ENCODE measurements at places on chromosomes 11 and 22.

DNA sequence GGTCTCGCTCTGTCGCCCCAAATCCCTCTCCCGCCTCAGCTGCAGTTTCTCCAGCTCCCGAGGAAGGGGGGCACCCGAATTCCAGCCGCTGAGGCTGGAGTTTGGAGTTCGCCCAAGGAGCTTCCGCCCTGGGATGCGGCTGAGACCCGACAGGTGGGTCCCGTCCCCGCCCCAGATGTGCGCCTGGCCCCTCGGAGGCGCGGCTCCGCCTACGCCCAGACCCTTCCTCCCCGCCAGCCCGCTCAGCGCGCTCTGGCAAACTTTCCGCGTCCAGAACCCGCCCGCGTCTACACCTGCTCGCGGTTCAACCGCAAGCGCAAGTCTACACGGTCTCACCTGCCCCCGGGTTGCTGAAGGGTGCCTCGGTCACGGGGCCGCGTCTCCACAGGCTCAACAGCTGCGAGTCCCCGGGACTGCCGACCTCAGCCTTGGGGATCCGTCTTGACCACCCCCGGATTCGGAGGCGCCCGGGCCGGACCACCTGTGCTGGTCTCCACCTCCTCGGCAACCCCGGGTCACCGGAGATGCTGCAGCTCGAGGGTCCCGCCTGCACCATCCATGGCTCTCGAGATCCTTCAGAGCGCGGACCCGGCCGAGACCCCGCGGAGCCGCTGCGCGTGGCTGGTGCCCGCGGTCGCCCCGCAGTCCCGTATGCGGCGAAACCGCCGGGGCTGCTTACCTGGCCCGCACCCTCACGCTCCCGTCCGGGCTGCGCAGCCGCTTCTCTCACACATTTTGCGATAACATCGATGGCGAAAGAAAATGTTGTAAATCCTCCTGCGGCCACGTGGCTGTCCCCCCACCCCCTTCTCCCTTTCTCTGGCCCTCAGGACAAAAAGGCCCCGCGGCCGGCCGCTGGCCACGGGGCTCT lies 63.6 kb downstream of the NFAM1 start:
- DNase-seq, result no peak

GRCh38 chr22:25137577-25138525 lies 61.8 kb upstream of the CRYBB3 start:
- DNase-seq, result no peak

DNA sequence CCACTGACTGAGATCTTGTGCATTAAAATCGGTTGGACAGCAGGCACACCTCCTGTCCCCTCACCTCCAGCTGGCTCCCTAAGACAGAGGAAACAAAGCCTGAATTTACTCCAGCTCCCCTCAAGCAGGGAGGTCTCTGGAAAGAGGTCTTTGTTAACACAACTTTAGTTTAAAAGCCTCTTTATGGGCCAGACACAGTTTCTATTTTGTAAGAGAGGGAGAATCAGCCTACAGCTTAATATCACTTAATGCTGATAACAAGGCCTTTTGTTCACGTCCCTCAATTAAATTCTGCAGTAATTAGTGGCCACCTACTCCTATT lies 36.3 kb downstream of the PLEKHA7 start:
- no peak for DNase-seq

DNA sequence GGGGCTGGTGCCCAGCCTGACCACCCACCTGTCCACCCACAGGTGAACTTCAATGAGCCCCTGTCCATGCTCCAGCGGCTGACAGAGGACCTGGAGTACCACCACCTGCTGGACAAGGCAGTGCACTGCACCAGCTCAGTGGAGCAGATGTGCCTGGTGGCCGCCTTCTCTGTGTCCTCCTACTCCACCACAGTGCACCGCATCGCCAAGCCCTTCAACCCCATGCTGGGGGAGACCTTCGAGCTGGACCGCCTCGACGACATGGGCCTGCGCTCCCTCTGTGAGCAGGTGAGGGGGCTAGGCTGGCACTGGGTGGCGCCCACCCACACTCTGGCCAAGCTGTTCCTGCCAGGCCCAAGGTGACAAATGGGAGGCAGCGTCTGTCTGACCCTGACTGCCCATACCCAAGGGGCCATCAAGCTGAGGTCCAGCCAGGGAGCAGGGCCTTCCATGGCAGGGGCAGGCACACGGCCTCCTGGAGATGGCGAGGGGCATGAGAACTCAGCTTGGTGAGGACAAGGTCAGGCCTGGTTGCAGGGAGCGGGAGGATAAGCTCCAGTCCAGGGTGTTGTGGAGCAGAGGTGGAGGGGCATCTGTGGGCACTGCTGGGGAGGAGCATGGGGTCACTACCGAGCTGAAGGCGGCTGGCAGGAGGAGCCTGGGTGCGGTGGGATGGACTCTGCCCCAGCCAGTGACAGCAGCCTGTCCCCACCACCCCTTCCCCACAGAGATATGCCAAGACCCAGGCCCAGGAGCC lies 77.7 kb downstream of the MORC2 start:
- peak; percentile 30 for DNase-seq

DNA sequence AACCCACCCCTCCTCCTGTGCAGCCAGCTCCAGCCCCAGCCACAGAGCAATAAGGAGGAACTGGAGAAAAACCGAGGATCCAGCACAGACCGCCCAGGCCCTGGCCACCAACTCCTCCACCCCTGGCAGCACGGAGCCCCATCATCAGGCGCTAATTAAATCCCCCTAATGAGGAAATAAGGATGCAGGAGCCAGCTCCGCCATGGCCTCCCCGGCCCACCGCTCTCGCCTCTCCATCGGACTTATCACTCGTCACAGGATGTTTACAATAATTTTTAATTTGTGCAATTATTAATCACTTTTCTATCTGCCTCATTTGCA lies 42.6 kb downstream of the BUD13 start:
- DNase-seq, result no peak

- no peak for DNase-seq
These were observed 971.4 kb downstream of the BRD1 start for GRCh38 chr22:48856308-48856615.

GRCh38 chr11:8098361-8098760 lies 17.4 kb downstream of the TUB start:
- peak; percentile 79 for DNase-seq

DNA sequence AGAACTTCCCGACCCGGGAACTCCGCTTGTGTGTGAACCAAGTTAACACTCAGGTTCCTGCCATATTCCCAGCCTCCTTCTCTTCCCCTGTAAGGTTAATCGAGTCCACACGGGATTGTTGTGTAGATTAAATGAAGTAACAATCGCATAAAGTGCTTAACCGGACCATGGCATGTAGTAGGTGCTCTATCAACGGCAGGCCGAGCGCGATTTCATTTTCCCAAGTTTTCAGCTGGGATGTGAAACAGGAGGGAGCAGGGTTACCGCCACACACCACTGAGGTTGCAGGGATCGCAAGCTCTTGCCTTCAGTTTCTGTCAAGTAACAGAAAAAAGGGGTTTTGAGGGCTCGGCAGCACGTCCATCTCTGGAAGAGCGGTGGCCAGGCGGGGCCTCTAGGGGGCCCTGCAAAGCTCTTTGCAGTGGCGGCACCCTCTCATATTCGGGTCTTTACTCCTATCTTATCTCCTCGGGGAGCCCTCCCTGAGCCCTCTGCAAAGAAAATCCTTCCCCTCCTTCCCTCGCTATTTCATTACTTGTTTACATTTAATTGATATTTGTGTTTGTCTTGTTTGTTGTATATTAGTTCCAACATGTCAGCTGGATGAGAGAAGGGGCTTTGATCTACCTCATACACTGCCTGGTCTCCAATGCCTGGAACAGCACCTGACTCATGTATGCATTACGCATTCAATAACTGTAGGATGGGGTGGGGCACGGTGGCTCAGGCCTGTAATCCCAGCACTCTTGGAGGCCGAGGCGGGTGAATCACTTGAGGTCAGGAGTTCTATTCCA lies 816 bp upstream of the PLEKHA7 start:
- peak; percentile 1 for DNase-seq

DNA sequence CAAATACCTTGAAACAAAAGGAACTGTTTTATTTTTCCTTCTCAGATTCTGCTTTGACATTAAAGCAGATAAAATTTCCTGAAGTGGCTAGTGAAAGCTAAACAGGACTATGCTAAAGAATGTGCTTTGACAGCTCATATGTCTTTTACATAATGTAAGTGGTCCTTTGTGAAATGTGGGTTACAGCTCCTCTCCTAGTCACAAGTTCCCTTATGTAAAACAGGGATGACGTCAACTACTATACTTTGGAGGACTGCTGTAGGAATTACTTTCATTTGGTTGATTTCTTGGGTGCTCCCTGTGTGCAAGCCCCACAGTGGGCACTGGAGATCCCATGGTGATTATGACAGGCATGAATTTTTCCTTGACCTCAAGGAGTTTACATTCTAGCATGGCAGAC lies 216.6 kb upstream of the NARS2 start:
- DNase-seq, result peak; percentile 64

GRCh38 chr11:61911701-61912529 lies 5.5 kb downstream of the RAB3IL1 start:
- no peak for DNase-seq

DNA sequence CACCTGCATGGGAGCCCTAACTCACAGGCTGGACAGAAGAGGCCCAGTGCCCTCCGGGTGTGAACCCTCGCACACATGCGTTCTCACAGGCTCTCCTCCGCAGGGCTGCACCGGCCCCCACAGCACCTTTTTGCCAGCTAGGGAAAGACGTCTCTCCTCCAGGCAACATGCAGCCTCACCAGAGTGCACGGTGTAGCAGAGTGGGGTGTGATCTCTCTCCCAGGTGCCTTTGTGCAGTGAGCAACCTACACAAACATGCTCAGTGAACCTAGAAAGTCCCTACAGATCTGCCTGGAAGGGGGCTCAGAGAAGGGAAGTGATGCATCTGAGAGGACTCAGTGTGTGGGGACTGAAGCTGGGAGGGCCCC lies 3.7 kb upstream of the CARNS1 start:
- no peak for DNase-seq

DNA sequence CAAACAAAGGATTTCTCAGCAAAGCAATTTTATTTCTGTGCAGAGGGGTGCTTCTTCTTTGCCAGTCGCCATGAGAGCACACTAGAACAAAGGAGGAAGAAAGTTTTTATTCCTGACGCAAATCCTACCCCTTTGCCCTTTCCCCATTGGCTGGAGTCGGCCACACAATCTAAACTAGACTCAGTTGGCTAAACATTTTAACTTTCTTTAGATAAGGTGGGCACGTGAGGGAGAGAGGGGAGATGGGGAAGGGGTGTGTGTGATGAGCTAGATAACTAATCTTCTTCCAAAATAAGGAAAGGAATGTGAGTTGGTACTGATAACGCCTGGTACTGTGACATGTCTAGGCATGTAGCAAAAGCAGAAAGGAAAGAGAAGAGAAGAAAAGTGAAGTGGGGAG lies 626 bp downstream of the TRIM22 start:
- peak; percentile 83 for DNase-seq

DNA sequence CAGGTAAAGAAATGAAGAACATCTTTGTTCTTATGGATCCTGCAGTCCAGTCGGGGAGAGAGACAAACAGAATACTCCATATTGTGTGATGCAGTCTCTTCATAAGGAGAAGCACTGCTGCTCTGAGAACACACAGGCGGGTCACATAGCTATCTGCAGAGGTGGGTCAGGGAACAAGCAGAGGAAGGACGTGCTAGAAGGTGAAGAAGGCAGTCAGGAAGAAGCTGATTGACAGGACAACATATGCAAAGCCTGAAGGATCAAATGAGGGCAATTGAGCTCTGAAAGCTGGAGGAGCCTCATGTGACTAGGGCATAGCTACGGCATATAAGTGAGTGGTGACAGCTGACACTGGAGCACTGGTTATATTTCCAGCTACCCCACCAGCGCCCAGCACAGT lies 122.5 kb downstream of the OPCML start:
- DNase-seq, result no peak

DNA sequence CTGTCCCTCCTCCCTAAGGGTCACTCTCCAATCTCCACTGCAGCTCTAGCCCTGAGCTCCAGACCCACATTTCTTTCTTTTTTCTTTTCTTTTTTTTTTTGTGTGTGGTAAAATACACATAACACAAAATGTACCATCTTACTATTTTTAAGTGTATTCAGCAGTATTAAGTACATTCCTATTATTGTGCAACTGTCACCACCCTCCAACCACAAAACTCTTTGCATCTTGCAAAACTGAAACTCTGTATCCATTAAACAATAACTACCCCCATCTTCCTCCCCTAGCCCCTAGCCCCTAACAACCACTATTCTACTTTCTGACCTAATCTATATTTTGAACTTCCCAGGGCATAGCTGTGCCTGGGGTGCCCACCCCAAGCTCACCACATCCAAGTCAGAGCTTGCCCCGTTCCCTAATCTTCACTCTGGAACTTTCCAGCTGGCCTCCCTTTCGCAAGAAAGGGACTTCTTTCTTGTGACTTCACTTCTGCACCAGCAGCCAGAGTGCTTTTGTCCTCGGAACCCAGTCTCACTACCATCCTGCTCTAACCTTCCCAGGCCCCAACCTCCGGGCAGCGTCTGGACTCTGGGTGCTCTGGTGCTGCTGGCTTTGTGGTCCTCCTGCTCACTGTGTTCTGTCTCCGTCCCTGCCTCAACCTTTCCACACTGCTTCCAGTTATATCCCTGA lies 30.7 kb downstream of the PARVG start:
- peak; percentile 20 for DNase-seq

DNA sequence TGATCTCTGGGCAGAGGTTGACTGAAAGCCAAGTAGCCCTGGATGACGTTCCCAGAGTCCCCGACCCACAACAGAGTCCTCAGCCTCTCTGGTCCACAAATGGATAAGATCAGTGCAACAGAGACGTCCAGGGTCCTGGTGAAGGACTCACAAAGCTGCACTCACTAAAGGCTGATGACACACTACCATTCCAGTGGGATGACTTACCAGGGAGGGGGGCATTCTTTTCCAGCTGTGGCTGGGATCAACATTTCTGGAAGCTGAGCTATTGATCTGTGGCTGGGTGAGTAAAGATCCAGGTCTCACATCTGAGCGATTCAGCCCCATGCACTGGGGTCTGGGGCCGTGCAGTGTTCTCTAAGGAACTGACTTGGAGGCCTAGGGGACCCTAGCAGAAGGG lies 296.2 kb downstream of the NTM start:
- no peak for DNase-seq

DNA sequence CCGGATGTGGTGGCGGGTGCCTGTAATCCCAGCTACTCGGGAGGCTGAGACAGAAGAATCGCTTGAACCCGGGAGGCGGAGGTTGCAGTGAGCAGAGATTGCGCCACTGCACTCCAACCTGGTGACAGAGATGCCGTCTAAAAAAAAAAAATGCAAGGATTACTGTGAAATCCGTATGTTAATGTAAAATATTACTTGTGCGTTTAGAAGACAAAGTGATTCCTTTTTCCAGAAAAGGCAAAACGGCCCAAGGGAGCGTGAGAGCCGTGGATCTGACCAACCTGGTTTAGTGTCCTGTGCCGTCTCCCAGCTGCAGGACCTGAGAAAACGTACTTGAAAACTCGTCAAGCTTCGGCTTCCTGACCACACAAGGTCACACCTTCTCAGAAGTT lies 905 bp downstream of the HDHD5 start:
- no peak for DNase-seq

GRCh38 chr22:49183826-49184216 lies 643.9 kb downstream of the BRD1 start:
- no peak for DNase-seq

- DNase-seq, result no peak
These were observed at the start of gene VPREB1 for GRCh38 chr22:22244316-22245250. Gene VPREB1, plus strand, starts transcription at chr22:22244786. Its CDS starts 28 bp downstream, at chr22:22244814.

Data from fibroblast of the aortic adventitia (primary cell).